Inflammatory macrophage treated with lipopolysaccharide for 1 hour (primary cell): ENCODE measurements at places on chromosomes 16 and 17.

DNA sequence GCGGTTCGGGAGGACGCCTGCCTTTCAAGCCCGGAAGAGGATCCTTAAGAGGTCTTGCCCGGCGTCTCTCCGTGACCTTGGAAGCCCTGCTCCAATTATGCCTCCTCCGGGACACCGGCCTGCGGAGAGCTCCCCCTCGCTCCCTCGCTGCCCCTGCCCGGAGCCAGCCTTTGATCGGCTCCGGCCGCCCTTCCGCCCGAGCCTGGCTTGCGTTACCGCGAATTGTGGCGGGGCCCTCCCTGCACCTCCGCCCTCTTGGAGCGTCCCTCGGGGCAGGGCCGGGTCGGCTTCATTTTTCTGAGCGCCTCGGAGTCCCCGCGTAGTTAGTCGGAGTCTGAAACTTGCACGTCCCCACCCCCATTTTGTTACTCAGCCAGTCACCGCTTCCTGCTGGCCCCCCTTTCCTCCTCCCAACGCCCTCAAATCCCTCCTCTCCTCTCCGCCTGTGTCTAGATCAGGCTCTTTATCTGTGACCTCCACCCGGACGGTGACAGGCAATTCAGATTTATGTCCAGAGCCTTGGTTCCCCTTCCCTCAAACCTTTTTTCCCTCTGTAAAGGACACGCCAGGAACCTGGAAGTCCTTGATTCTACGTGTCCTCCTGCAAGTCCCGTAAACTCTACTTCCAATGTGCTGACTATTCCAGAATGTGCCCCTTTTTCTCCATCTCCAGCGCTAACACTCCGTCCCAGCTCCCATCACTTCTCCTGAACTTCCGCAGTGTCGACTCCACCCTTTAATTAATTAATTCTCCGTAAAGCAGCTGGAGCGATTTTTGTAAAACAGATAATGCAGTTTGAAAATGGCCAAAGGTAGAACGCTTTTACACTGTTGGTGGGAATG lies 569 bp upstream of the RABEP2 start:
- peak; percentile 66 for DNase-seq

GRCh38 chr17:80246266-80246681 lies 14.4 kb upstream of the RNF213 start:
- no peak for DNase-seq

GRCh38 chr17:6196355-6196754 lies 126.2 kb downstream of the WSCD1 start:
- DNase-seq: no peak

- DNase-seq: peak; percentile 3
These were observed at the start of gene GRIN2A for GRCh38 chr16:10182222-10183053. GRIN2A (minus strand) TSS chr16:10182428; CDS start chr16:10180411, 2,017 bp downstream.

- DNase-seq: no peak
These were observed 36.0 kb downstream of the ARHGAP27 start for GRCh38 chr17:45396496-45397205.

- no peak for DNase-seq
These were observed 21.1 kb upstream of the DOK4 start for GRCh38 chr16:57507136-57508034.

DNA sequence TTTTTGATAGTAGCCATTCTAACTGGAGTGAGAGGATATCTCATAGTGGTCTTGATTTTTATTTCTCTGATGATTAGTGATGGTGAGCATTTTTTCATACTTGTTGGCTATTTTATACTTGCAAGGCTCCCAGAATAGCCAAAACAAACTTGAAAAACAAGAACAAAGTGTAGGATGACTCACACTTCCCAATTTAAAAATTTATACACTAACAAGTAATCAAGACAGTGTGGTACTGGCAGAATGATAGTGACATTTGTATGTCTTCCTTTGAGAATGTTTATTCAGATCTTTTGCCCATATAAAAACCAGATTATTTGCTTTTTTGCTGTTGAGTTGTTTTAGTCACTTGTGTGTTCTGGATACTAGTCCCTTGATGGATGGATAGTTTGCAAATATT lies 17.8 kb downstream of the SPECC1 start:
- DNase-seq: peak; percentile 46

DNA sequence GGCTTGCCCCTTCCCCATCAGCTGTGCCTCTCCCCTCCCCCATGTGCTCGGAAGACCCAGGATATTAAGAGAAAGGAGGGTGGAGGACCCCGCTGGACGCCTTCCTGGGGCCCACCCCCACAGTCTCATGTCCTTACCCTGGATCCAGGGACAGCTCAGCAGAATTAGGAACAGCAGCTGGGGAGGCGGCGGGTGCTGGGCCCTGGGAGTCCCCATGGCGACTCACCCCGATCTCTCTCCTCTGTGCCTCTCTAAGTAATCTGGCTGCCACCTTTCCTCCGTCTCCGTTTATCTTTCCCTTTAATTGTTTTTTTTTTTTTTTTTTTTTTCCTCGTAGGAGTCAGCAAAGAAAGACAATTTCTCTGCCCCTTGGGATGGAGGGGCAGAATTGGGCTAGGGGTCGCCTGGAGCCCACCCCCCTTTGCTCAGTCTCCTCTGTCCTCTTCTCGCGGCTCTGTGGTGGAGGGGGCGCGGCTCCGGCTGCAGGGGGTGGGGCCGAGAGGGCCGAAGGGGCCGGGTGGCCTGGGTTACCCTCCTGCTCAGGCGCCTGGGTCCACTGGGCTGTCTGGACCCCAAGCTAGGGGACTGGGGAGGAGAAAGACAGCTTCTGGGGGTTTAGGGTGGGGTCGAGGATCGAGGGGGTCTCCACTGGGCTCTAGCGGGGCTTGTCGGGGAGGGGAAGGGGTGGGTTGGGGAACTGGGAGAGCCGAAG lies 390 bp downstream of the SEZ6L2 start:
- DNase-seq: no peak

- DNase-seq: no peak
These were observed 42.2 kb downstream of the TBCD start for GRCh38 chr17:82793974-82794630.

DNA sequence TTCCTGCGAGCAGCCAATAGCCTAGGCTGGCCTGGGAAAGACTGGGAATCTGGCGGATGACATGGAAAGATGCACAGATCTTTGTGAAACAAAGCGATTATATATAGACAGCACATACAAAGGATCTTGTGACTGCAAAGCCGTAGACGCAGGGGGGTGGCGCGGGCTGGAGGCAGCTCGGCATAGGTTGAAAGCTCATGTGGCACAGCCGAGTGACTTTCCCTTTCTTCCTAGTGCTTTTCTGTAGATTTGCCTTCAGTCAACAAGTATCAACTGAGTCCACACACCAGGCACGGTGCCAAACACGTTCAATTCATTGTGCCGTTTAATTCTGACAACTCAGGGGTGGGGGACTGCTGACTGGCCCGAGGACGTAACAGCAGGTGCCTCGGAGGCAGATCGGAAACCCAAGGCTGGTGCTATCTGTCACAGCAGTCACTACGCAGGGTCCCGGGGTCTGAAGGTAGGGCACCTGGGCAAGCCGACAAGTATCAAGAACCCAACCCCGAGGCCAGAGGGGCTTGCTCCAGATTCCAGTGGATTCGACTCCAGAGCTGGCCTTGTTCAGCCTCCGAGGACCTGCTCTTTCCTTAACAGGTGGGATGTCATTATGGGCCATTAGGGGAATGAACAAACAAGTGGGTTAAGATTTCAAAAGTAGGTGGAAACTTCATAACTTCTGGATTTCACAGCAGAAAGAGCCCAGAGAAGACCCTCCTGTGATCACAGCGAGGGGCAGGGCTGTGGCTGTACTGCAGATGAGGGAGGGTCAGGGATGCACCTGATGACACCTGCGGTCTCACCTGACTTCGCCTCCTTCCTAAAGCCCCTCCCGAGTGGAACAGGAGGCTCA lies 5.9 kb downstream of the PAM16 start:
- no peak for DNase-seq

- DNase-seq: no peak
These were observed 234.7 kb upstream of the SDK2 start for GRCh38 chr17:73878923-73879322.

GRCh38 chr17:44112284-44113280 lies 10.9 kb downstream of the HDAC5 start:
- DNase-seq: no peak

DNA sequence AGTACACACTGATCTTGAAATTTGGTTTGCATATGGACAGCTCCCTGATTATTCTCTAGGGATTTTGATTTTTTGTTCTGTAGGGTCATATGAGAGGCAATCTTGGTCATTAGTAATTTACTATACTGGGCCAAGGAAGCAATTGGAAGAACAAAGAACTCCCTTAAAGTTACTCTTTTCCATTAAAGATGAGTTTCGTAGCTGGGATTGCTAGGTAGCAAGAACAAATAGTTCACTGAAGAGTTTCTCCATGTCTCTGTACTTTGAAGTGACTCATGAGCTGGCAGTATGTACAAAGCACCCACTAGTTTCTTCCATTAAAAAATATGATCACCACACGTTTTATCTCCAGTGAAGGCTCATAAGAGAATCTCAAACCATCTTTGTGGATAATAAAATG lies 6.2 kb upstream of the BCAS3 start:
- DNase-seq: no peak

DNA sequence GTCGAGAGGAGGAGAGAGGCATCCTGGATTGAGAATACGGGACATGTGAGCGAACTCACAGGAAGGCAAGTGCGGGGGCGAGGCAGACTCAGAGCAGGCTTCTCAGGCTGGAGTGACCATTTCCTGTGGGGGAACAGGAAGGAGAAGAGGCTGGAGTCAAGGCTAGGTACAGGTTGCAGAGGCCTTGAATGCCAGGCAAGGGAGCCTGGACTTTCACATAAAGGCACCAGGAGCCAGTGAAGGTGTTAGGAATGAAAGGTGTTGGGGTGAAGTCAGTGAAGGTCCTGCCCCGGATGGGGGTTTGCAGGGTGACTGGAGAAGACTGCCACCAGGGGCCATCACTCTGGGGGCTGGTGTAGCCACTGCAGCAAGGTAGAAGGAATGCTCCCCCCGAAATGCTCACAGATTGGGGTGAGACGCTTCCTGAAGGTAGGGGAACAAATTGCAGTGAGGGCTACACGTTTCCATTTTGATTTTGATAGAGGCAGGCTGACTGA lies 5.3 kb upstream of the GPRC5C start:
- DNase-seq: no peak

GRCh38 chr17:33338242-33338641 lies 45.1 kb upstream of the ASIC2 start:
- DNase-seq: no peak

DNA sequence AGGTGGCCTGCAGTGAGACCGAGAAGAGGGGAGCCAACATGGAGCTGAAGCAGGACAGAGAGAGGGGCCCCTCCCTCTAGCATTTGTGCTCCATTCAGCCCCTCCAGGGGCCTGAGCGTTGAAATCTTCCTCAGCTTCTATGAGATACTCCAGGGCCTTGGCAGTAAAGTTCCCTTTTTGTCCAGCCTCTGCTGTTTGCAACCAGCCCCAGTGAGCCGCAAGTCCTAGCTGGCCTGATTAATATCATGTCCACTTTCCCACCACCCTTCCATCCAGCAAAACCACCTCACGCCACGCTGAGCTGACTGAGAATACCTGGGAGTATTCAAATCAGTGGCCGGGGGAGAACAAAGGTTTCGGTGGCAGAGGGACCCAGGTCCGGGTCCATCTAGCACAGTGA lies 11.7 kb upstream of the RPH3AL start:
- DNase-seq: no peak

DNA sequence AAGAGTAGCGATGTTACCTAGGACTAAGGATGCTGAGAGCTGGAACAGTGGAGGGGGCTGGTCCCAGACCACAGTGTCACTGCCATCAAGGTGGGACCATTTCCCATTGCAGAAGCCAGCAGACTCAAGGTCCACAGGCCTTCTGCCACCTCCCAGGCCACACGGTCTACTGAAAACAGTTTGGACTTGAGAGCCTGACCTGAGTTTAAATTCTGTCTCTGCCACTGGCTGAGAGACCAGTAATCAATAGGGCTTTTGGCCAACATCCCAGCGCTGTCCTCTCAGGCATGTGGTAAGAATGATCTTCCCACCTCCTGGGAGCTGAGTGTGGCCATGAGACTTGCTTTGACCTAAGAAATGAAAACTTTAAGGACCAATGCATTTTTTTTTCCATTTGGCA lies 331.4 kb upstream of the CDH5 start:
- no peak for DNase-seq

GRCh38 chr16:50213939-50214519 lies 52.3 kb upstream of the ADCY7 start:
- DNase-seq: peak; percentile 97

GRCh38 chr16:20910781-20911321 lies 10.3 kb downstream of the LYRM1 start:
- DNase-seq: peak; percentile 92

DNA sequence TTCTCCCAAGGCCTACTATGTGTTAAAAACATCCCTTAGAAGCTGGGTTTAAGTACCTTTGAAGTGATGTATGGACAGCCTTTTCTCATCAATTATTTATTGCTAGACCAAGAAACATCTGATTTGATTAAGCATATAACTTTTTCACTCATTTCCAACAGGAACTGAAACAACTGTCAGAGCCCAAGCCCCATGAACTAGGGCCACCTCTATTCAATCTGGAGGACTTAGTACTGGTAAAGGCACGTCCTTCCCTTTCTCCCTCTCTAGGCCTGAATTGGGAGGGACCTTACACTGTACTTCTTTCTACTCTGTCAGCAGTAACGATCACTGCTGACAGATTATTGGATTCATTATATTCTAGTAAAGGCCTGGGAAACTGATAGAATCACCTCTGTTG lies 612.0 kb upstream of the CDH8 start:
- no peak for DNase-seq

- DNase-seq: no peak
These were observed 3.8 kb upstream of the DNAH2 start for GRCh38 chr17:7713782-7714181.

DNA sequence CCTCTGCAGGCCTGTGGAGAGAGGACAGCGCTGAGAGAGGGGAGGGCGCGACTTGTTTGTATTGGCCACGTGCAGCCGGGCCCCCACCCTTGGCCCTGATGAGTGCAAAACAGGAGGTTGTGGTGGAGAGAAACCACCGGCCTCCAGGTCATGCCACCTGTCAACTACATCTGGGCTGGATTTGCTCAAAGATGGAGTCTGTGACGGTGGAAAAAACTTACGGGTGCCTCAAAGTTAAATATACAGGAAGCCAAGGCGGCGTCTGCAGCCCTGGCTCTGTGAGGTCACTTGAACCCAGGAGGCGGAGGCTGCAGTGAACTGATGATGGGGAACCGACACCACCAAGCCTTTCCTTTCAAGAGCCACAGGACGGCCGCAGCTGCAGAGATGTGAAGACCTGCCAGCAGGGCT lies 15.7 kb downstream of the C16orf74 start:
- DNase-seq: peak; percentile 22

DNA sequence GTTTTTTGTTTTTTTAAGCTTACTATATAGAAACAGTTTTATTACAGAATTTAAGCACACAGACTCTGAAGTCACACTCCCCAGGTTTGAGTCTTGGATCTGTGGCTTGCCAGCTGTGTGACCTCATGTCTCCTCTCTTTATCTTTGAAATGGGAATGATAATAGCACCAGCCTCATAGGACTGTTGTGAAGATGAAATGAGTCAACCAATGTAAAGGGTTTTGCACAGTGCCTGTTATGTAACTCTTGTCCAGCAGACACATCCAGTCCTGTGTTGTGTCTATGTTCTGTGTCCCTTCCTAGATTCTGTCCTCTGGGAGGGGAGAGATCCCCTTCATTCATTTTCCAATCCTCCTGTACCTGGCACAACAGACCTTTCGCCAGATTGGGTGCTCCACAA lies 3.1 kb upstream of the CPD start:
- peak; percentile 17 for DNase-seq
